A172 (cell line): ENCODE measurements at places on chromosomes 1 and 21. TPM values are rescaled to one million over a fixed set of nuclear protein-coding genes. Genes with fewer than 3 reads are reported as not detected.

DNA sequence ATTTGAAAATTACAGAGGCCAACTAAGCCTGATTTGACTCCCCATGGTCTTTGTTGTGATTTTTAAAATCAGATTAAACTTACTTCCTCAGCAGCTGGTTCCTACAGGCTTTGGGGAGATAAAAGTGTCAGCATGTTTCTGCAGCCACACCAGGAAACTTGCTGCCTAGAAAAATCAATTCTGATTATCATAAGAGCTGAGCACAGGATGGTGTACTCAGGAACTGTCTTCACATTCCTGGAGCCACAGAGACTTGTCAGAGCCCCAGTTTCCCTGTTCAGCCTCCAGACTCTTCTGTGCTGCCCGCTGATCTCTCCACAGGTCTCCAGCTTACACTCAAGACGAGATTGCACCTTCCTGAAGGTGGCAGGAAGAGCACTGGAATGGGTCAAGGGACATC is 23.9 kb downstream of the RAB3B start:
- no peak for DNase-seq

KRTAP19-1 gene
- total RNA-seq, result not detected in 2 replicates

GRCh38 chr1:212158912-212159796 is 123.6 kb downstream of the DTL start:
- peak; percentile 34 for DNase-seq

DNA sequence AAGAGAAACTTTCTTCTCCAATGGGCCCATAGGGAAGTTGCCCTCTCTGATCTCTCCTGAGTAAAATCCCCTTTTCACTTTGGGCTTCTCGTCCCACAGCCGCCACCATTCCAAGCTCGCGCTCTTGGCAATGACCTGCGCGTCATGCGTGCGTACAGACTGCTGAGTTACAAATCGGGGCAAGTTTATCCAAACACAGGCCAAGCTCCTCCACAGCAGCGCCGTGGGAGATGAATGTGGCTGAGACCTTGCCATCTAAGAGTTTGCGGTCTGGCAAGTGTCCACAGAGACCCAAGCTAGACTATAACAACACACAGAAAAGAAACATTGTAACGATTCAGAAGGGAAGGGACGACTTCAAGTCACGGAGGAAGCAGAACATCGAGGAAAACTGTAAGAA is 116.3 kb upstream of the SOD1 start:
- peak; percentile 62 for DNase-seq

- peak; percentile 75 for DNase-seq
Measured at GRCh38 chr1:224082146-224082545, 31.8 kb upstream of the FBXO28 start.

RGS8 gene
- total RNA-seq, result 0.29 TPM in 1 of 2 replicates, not detected in the other

DNA sequence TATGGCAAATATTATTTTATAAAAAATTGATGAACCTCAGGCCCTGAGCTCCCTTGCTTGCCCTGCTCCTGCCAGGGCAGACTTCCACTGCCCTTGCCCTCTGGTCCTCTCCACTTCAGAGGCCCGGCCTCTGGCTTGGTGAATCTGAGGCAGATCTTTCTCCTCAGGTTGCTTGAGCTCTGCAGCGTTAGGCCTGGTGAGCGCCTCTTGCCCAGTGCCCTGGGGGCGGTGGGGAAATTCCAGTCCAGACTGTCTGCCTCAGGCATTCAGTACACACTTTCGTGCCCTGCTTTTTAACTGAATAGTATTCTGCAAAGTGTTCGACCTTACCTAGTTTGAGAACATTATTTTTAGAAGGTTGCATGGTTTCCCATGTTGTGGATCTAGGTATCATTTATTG is 98.2 kb downstream of the PCBP3 start:
- DNase-seq, result no peak

GRCh38 chr1:29875557-29876028 is 639.3 kb downstream of the PTPRU start:
- peak; percentile 9 for DNase-seq

DNA sequence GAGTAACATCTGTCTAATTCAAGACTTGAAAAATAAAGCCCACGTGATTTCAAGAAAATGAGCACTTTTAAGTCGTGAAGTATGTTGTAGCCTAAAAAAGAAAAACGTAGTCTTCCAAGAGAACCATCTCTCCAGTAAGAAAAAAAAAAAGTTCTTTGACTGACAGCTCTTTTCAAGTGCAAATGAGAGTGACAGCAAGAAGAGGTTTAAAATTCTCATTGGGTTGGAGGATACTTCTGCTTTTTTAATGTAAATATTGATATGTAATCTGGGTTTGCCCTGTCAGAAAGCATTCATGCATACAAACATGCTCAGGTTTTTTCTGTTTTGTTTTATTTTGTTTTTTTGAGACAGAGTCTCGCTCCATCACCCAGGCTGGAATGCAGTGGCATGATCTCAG is 32.3 kb upstream of the PRDM2 start:
- no peak for DNase-seq

CSF1 gene
- 46.2 and 61.2 TPM in 2 replicates for total RNA-seq

DNA sequence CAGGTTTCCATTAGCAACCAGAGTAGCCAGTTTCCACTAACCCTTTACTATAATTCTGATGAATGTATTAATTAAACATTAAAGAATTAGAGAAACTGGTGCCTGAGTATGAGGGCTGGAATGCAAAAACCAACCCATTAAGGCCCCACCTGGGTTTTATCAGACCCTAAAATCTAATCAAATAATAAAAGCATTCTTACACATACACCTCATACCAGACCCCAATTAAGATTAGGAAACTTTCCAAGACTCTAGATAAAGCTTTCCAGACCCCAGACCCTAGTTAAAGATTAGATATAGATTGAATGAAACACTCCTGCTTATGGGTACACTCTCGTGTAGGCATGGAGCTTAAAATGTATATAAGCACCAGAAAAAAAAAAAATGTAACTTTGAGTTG is 581.3 kb upstream of the BEND5 start:
- DNase-seq, result no peak

DNA sequence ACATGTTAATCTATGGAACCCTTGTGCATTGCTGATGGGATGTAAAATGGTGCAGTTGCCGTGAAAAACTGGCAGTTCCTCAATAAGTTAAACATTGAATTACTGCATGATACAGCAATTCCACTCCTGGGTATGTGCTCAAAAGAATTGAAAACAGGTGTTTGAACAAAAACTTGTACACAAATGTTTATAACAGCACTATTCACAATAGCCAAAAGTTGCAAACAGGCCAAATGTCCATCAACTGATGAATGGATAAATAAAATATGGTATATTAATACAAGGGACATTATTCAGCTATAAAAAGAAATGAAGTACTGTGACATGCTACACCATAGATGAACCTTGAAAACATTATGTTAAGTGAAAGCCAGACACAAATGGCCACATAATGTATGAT is 17.7 kb upstream of the SRSF10 start:
- DNase-seq, result no peak

TESK2 gene
- total RNA-seq, result 0.52 and 0.84 TPM in 2 replicates

DNA sequence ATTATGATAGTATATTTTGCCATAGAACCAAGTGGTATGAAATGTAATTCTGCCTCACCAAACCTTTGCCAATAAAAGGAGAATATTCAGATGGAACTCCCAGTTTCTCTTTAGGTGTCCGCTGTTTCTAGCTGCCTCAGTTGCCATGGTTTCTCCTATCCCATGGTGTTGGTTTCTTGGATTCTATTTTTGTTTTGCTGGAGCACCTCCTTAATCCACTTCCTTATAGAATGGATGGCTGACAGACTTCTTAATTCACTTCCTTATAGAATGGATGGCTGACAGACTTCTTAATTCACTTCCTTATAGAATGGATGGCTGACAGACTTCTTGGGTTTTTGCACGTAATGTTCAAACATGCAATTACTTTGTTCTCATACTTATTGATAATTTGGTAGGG is 43.7 kb downstream of the ADARB1 start:
- no peak for DNase-seq

GRCh38 chr1:55524006-55524405 is 308.8 kb upstream of the USP24 start:
- no peak for DNase-seq

GRCh38 chr21:36697060-36697850 is 1.7 kb upstream of the SIM2 start:
- DNase-seq, result no peak

DNA sequence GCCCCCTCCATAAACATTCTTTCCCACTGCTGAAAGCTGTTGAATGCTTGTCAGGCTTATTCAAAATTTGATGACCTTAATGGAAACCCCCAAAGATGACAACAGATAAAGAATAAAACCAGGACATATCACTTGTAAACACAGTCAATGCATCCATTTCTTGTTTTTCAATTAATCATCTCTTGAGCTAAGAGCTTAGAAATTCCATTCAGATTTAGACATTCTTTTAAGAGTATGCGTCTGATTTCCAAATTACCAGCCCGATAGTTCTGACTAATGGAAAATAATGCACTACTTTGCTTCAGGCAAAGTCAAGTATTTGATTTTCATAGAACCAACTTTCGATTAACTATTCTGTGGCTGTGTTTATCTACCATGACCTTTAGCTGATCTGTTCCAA is 100.6 kb upstream of the RUNX1 start:
- peak; percentile 54 for DNase-seq

FCRL4 gene
- total RNA-seq, result not detected in 2 replicates

B3GALT5 gene
- 0.14 and 0.48 TPM in 2 replicates for total RNA-seq

- DNase-seq, result no peak
Measured at GRCh38 chr1:86138746-86139145, 17.8 kb downstream of the COL24A1 start.

- no peak for DNase-seq
Measured at GRCh38 chr1:53084589-53084971, 22.6 kb downstream of the PODN start.

DNA sequence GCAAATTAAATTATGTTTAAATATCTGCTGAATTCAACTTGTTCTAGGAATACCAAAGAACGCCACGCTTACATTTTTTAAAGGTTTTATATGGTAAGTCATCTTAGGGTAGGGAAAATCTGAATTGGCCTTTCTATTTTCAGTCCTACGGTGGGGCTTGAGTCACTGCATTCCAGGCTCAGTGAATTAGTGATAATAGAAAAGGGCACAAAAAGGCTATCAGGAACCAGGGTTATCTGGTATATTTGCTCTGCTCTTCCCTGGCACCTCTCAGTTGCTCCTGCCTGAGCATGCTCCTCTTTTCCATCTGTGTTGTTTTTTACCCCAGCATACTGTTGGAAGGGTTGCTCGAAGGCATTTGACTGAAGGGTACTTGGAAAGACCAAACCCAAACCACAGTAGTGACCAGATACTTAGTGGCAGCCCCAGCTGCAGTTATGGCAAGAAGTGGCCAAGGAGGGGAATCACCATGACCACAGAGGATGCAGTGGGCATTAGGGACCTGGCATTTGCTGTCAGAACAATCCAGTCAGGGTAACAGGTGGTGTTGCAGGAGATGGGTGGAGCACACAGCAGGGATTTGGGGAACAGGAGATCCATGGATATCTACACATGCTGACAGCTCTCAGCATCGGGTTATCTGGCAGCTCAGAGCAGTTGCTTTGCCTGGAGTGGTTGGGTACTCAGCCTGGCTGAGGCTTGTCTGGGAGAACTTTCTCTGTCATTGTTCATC is 2.3 kb downstream of the OVAAL start:
- DNase-seq, result peak; percentile 69

DNA sequence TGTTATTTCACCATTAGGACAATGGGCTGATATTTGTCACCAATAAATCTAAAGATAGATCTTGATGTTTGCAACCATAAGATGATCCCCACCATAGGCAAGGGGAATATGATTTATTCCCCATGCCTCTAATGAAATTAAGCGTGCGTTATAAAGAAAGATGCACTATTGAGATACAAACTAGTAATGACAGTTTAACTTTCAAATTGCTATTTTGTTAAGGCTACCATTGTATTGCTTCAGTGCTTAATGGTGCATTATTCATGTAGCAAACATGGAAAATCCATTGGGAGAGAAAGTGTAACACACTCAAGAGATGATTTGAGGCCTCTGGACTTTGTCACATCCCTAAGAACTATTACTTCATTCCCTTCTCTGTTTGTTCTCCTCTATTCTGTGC is 108.9 kb upstream of the TRABD2B start:
- no peak for DNase-seq

- DNase-seq, result no peak
Measured at GRCh38 chr1:178607718-178608408, 95.0 kb downstream of the TEX35 start.

CD84 gene
- not detected in 2 replicates for total RNA-seq

- DNase-seq, result no peak
Measured at GRCh38 chr1:54816951-54817350, 15.8 kb upstream of the TTC22 start.

DNA sequence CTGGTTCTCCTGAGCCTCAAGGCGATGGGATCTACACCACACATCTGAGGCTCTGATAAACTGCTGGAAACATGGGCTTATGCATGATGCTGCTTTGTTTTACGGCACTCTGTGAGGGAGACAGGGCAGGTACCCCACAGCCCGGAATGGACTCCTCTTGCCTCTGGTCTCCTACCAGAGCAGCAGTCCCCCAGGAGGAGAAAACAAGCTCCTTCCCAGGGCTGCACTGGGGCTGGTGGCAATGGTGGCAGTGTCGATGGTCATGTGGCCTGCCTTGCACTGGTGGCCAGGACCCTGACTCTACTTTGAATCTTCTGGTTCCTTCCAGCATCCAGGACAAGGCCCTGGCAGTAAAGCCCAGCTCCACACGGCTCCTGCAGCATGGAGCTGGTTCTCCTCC is 79.4 kb downstream of the TOMM20 start:
- no peak for DNase-seq

DNA sequence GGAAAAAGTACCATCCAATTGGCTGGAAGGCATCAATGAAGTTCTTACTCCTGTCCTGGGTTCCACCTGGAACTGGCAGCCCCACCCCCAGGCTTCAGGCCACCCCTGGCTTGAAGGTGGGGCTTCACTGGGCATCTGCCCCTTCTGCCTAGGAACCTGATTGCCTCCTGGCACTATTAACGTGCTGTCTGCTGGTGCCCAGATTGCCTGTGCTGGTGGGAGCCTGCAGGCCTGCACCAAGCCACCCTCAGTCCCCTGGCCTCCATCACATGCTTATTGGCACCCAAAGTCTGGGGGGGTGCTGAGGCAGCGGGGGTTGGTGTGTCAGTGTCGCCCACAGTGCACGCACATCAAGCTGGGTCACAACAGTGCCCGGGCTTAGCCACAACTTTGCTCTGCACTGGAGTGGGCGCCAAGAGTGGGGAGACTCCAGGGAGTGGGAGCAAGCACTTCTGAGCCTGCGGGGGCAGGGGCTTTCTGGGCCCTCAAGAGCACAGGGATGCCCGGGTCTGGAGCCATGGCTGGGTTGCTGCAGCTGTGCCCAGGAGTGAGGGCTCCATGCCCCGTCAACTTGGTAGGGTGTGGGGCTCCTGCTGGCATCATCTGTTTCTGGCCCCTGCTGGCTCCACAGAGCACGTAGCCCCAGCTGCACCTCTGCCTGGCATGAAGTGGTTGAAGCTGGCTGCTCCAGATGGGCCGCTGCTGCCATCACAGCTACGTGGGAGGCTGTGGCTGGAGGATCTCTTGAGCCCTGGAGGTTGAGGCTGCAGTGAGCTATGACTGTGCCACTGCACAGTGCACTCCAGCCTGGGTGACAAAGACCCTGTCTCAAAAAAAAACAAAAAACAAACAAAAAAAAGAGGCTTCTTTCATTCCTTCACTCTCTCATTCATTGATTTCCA is 4.1 kb upstream of the LSM10 start:
- no peak for DNase-seq

- no peak for DNase-seq
Measured at GRCh38 chr1:1299686-1300351, 7.9 kb downstream of the ACAP3 start.
